ENCODE measurements at places on chromosomes 6 and 20.

GRCh38 chr6:11271228-11272020 lies 39.0 kb upstream of the NEDD9 start:
- no peak for DNase-seq

- no peak for DNase-seq
Observed at GRCh38 chr6:33686981-33687975, 24.2 kb downstream of the UQCC2 start.

- DNase-seq, result no peak
Observed at GRCh38 chr6:70110126-70111022, 192.5 kb downstream of the COL9A1 start.

GRCh38 chr20:55880361-55880760 lies 125.0 kb downstream of the CBLN4 start:
- DNase-seq, result no peak

DNA sequence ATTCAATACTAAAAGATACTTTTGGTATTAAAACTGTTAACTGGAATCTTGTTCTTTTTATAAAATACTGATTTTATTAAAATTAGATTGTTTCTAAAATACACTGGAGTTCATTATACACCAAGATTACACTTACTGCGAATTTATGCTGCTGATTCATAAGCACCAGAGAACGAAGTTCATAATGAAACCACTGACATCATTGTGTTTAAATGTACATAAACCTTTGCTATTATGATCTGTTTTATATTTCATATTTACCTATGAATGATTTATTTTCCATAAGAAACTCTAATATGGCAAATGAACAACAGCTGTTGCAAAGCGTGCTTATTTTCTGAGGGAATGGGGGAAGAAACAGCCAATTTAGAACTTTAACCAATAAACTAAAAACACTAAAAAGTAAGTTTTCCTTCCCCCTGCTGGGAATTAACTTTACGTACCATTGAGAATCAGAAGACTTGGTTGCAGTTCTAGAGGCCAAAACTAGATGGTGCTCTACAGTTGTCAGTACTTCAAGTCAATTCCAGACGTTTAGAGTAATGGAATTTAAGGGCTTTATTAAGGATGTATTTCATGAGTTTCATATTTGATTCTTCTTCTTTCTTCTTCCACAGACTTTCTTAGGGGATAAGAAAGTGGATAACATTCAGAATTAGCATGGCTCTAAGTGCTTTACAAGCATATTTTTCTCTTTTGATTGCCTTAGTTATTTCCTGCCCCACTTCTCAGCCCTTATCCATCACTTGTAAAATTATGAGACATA lies 30.8 kb upstream of the COL19A1 start:
- peak; percentile 0 for DNase-seq

GRCh38 chr6:11992086-11992485 lies 20.0 kb upstream of the HIVEP1 start:
- DNase-seq, result no peak

GRCh38 chr6:78353040-78353439 lies 514.3 kb upstream of the IRAK1BP1 start:
- no peak for DNase-seq

DNA sequence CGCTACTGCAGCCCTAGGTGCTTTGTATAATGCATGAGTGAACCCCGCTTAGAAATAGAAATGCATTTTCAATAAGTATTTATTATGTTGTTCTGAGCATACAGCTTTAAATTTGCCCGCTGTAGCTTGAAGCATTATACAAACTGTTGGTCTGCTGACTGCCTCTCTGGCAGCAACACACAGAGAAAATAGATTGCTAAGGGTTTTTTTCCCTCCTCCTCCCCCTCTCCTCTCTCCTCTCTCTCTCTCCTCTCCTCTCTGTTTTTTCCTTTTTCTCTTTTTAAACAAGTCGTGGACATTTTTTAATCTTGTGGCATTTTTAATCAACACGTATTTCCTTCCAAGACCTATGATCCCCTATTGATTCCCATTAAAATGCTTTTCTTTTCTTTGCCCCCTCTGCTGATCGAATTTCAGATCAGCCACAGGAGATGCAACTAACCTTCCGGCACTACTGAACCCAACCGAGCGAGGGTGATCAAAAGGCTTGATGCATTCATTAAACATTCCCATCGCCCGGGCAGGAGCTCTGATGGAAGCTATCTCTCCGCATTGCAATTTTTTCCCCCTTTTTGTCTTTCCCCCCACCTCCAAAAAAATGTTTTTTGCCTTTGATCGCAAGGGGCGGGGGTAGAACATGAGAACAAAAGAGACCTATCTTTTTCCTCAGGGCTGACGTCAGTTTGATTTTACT lies 90.7 kb upstream of the ARID1B start:
- DNase-seq, result peak; percentile 94

GRCh38 chr6:41599852-41600445 lies 38.3 kb upstream of the MDFI start:
- no peak for DNase-seq

DNA sequence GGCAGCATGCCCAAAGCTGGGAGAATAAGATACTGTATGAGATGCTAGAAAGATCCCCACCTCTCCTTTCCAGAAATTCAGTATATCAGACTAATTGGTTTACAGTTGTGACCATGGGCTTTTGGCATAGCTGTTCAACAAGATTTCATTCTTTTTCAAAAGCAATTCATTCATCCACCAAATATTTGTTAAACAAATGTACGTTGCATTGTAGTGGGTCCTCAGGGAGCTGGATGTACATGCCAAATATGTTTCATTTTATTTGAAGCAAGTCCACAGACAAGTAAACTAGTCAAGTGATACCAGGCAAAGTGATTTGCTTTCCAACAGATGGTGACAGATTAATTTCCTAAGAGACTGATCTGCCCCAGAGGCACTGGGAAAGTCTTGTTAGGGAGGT lies 85.8 kb upstream of the ESR1 start:
- no peak for DNase-seq

DNA sequence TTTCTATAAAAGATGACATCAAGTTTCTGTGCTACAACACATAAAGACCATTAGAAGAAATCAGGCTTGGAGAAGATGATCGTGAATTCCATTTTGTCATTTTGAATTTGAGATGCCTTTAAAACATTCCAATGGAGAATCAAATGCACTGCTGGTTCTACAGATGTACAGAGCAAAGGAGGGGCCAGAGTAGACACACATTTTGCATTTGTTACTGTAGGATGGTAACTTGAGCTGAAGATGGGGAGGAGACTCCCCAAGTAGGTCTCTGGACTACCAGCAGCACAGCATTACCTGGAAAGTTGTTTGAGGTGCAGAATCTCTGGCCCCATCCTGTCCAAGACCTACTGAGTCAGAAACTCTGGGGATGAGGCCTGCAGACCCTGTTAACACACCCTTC lies 121.6 kb upstream of the RALGAPA2 start:
- DNase-seq, result no peak

DNA sequence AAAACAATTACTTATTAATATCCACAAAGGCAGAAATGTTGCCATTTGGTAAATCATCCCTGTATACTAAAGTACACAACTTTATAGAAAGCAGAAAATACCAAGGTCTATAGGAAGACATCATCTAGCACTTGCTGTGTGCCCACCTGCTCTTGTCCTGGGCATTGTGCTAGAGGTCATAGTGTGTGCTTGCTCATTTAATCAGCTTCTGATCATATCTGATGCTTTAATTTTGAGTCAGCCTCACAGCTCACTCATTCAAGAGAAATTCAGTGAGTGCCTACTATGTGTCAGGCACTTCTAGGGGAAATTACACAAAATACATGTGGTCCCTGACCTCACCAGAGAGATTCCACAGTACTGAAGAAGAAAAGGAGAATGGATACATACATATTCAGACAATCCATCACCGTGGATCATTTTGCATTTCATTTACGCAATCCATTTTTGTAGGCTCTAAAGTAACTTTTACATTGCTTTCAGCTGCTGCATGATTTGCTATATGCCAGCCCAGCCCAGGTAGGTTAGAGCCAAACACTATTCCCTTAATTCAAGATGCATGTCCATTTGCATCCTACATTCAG lies 167.9 kb upstream of the MCHR2 start:
- no peak for DNase-seq

DNA sequence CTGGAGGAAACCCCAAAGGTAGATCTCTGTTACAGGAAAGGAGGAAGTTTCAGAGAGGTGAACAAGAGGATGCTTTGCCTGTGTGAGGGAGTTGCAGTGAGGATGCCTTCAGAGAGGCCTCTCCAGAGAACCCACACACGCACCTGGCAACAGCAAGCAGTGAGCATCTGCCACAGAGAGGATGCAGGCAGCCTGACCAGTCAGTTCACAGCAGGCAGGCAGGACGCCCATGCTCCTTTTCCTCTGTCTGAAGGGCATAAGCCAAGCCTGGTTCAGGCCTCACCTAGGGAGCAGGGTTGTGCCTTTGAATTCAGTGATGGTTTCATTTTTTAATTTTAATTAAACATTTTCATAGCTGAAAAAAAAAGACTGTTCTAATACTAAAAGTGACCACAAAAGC lies 346.0 kb upstream of the MARCKS start:
- no peak for DNase-seq

DNA sequence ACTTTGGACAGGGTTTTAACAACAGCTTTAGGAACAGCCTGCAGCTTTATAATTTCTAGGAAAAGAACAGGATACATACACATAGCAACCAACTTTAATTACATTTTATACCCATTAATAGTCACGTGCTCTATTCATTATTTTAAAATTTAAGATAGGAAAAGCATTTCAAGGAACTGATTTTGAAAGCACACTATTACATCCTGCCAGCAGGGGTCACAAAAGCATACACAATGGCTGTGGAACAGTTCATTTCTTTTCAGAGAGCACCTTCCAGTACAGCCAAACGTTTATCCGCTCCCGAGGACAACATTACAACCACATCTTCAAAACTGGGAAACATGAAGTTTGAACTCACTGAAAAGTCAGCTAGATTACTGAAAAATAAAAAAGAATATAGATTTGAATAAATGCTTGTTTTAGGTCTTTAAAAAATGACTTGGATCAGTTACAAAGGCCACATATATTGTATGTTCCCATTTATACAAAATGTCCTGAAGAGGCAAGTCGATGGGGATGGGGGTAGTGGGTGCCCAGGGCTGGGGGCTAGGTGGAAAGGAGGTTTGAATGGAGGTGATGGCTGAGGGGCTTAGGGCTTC lies 104.6 kb upstream of the EXOC2 start:
- no peak for DNase-seq

DNA sequence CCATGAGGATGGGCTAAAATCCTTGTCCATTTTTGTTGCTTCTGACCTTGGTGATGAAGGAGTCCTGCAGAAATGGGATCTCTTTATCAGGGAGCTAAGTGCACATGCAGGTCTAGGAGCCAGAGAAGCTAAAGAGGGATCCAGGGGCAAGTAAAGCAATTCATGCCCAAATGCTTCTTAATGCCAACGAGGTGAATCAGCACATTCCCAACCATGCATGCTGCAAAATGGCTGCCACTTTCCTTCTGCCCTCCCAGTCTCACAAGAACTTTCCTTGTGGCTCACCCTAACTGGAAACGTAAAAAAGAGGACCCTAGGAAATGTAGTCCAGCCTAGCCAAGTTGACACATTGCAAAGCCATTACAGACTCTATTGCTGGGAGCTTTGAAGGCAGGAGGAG lies 298.4 kb downstream of the MAFB start:
- DNase-seq, result no peak

DNA sequence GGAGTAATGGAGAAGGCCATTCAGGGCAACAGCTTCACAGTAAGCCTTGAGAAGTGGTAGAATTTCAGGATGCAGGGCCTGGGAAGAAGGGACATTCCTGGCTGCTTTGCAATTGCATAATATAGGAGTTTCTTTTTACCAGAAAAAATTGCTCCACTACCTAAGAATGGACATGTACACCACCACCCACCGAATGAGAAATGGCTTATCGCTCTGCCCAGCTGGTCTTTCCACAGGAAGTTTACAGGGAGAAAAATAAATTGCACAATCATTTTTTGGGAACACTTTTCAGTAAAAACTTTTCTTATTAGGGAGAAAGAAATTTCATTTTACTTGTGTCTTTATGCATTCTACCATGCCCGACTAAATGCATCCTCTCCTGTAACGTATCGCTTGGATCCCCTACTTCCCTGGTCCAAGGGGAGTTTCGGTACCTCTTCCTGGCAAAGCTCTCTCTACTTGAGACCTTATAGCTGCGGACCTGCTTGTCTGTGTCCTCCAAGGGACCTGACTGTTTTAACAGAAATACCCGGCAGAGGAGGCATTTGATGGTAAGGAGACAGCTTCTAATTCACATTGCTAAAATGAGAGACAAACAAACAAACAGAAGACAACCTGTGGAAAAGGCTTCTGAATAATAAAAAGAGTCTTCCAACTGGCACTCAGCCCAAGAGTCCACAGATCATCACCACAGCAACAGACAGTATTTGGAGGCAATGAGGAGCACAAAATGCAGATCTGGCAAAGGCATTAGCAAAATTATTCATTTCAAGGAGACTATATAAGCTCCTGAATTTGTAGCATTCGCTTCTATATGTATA lies 54.2 kb downstream of the MAP3K5 start:
- no peak for DNase-seq

DNA sequence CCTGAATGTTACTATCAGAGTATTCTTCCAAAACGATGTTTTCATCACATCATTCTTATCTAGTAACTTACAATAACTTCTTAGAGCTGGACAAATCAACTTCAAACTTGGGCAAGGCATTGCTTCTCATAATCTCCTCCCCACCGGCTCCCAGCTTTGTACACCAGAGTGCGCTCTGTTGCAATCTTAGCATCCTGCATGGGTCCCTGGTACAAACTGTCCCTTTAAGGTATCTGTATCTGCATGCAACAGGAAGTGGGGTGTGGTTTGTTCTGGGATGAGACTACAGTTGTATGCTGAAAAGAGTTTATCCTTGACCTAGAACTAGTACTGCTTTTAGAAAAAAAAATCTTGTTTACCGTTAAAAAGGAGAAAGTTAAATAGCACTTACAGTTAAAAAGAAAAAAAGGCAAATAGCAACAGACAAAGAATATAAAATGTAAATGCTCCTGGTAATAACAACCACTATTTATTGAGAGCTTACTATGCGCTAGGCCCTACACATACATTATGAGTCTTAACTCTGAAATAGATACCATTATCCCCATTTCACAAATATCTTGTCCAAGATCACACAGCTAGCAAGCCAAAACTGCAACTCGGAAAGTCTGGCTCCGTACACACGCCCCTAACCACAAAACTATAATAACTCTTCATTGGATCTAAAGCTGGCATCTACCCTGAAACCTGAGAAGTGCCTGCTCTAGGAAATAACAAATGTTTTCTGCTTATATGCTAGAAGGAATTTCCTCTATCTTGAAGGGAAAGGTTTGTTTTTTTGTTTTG lies 9.8 kb upstream of the HECA start:
- DNase-seq, result no peak

DNA sequence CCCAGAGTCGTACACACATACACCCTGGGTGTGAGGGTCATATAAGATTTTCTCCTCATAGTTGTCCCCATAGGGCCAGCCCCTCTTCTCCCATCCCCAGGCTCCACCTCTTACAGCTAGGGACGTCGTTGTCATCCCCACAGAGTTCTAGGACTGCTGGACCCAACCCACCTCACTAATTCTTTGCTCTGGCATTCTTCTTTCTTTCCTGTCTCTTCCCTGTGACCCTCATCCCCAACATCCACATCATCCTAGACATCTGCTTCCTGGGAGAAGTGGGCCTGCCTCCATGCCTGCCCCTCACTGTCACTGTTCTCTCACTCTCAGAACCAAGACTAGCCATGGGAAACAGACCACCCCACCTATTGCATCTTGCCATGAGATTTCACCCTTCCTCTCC lies 1.1 kb downstream of the PSMF1 start:
- DNase-seq, result no peak

All from DMS79 (cell line).